GM20000 (cell line): ENCODE measurements at places on chromosomes 7 and 10.

DNA sequence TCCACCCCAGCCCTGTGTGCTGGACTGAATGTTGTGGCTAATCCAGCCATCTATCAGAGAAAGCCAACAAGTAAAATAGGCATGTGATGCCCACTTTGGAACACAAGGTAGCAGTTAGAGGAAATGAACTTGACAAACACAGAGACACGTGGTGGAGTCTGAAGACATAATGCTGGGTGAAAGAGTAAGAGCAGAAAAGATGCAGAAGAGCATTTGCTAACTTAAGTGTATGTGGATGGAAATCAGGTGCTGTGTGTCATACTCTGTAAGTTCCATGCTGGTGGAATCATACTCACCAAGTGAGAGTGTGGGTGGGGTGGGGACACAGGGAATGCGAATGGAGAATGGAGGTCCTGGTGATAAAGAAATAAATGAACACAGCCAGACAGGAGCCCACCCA is 22.8 kb downstream of the WDFY4 start:
- no peak for DNase-seq

- no peak for DNase-seq
These were observed 224.5 kb downstream of the LRMDA start for GRCh38 chr10:75655791-75656451.

DNA sequence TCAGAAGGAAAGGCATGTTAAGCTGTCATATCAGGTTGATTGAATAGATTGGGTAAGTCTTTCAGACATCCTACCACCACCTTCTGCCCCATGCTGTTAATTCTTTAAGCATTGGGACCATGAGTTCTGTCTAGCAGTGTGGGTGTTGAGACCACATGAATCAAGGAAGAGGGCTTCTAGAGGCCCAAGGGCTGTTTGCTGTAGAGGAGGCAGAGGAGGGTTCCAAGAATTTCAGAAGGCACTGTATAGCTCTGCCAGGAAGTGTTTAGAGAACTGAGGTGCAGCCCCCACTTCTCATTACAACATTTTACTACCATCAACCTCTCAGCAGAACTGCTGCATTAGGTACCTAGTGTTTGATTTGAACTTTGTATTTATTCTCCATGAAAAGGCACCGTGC is 720.2 kb downstream of the AUTS2 start:
- no peak for DNase-seq

DNA sequence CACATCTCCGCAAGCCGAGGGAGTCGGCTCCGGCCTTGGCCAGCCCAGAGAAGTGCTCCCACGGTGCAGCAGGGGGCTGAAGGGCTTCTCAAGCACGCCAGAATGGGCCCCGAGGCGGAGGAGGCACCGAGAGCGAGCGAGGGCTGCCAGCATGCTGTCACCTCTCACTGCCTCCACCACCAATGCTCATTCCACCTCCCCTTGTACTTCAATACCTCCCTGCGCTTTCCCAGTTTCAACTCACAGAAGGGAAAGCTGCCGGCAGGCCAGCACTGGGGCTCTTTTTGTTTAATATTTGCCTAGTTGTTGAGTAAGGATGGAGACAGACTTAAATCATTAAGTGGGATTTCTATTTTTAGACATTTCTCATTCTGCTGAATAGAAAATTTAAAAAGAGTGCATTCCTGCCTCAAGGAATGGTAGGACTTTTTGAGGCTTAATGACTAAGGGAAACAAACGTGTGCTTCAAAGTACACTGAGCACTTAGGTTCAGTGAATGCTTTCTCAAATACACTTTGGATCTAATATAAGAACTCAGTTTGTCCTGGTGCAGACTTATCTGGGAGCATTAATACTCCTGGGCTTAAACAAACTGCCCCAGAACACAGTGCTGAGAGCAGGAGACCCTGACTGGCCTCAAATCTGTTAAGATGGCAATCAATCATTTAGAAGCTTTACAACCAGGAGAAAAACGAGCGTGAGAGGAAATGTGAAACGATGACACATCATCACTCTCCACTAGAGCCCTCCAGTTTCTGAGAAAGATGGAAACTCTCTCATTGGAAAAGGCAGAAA is 131.2 kb downstream of the RALA start:
- no peak for DNase-seq

GRCh38 chr7:33201821-33202220 is 72.5 kb downstream of the BBS9 start:
- DNase-seq, result no peak

DNA sequence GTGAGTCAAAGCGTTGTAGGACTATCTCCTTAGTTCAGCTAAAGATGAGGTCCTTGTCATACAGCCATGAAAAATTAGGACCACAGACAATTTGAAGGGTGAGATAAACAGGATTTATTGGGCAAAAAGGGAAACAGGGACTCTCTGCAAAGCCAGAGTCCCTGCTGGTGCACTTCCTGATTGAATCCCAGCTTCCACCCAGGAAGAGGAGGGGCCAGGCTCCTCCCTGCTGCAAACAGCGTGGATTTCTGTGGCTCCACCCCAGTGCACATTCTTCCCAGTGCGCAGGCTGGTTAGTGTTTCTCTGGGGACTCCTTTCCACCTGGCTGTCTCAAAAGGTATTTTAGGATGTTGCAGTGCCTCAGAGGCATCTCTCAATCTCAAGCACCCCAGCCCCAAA is 165.4 kb upstream of the YAE1 start:
- DNase-seq, result no peak

- no peak for DNase-seq
These were observed 9.6 kb downstream of the GRID1 start for GRCh38 chr10:86357041-86357440.

GRCh38 chr7:114857605-114858004 is 64.3 kb upstream of the MDFIC start:
- DNase-seq, result no peak

GRCh38 chr10:3464760-3465405 is 292.3 kb upstream of the PITRM1 start:
- DNase-seq, result no peak

GRCh38 chr10:4813496-4813895 is 12.5 kb upstream of the AKR1E2 start:
- DNase-seq, result no peak

DNA sequence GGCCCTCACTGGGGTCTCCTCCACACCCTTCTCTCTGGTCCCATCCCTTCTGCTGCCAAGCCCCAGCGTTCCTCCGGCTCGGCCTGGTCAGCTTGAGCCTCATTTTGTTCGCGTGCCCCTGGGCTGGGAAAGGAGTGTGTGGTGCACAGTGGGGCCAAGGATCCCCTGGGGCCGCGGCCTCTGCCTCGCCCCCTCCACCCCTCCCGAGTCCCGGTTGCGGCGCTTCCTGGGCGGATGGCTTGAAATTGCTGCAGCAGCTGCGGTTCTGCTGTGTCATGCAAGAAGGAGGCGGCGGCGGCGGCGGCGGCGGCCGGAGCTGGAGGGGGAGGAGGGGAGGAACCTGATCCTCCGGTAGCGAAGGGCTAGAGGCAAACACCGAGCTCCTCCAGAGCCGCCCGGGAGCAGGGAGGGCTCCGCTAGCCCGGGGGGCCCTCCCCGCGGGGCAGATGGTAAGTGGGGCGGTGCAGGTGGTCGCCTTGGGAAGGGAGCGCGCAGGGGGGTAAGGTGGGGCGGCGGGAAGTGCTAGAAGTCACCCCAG is 217.8 kb upstream of the MKLN1 start:
- DNase-seq, result peak; percentile 76

GRCh38 chr10:46014206-46014605 is 16.2 kb downstream of the NCOA4 start:
- DNase-seq, result no peak

DNA sequence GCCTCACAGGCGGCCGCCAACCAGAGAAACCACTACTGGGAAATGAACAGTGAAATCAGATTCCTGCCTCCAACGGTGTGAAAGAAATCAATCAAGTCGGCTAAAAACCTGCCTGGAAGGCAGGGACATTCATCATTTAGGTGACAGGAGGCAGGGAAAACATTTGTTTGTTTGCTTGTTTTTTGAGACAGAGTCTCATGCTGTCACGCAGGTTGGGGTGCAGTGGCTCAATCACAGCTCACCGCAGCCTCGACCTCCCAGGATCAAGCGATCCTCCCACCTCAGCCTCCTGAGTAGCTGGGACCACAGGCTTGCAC is 30.5 kb downstream of the AP5Z1 start:
- DNase-seq, result no peak

DNA sequence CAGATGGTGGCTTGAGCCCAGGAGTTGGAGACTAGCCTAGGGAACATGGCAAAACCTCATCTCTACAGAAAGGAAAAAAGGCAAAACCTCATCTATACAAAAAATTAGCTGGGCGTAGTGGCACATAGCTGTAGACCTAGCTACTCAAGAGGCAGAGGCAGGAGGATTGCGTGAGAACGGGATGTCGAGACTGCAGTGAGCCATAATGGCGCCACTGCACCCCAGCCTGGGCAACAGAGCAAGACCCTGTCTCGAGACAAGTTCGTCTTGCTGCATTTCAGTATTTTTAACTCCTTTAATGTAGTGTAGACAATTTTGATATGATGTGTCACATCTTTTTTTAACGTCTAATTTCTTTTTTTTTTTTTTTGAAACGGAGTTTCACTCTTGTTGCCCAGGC is 31.4 kb upstream of the KMT2C start:
- DNase-seq, result no peak

DNA sequence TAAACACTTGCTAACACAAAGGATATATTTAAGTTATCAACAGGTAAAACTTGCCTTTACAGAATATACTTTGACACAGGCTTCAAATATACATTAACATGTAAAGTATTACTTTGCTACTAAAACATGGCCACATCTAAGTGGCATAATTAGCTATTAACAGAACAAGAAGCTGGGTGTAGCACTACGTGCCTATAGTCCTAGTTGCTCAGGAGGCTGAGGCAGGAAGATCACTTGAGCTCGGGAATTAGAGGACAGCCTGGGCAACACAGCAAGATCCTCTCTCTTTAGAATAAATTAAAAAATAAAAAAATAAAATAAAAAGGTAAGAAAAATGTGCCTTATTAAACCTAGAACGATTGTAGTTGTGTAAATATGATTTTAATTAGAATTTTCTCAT is 106.6 kb downstream of the CNOT4 start:
- DNase-seq, result no peak

GRCh38 chr7:23742051-23742450 is 32.0 kb downstream of the STK31 start:
- DNase-seq, result no peak

DNA sequence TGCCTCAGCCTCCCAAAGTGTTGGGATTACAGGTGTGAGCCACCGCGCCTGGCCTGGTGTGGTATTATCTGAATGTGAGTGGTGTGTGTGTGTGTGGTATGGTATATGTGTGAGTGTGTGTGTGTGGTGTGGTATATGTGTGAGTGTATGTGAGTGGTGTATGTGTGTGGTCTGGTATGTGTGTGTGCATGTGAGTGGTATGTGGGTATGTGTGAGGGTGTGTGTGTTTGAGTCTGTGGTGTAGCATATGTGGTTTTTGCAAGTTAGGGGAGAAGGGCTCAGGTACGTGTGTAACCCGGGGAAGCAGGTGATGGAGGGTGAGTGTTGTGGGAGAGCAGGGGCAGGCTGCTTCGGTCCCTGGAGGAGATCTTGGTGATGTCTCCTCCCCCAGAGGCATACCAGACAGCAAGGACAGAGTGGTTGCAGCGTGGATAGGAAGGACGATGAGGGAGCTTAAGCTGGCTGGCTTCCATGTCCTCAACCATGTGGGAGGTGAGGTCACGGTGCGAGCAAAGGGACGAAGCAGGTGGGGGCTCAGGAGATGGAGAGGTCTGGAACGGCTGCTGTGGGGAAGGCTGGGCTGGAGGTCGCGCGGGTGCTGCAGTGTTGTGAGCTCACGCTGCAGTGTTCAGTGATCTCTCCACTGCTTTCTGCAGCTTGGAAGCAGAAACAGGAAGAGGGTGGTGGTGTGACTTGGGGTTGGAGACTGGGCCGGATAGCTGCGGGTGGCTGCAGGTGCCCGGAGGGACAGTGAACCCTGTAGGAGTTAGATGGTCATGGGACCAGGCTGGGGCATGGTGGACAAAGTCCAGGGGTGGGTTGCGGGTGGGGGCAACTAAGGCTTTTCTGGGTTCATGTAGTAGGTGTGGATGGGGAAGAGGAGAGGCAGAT is 5.0 kb downstream of the ZYX start:
- no peak for DNase-seq

DNA sequence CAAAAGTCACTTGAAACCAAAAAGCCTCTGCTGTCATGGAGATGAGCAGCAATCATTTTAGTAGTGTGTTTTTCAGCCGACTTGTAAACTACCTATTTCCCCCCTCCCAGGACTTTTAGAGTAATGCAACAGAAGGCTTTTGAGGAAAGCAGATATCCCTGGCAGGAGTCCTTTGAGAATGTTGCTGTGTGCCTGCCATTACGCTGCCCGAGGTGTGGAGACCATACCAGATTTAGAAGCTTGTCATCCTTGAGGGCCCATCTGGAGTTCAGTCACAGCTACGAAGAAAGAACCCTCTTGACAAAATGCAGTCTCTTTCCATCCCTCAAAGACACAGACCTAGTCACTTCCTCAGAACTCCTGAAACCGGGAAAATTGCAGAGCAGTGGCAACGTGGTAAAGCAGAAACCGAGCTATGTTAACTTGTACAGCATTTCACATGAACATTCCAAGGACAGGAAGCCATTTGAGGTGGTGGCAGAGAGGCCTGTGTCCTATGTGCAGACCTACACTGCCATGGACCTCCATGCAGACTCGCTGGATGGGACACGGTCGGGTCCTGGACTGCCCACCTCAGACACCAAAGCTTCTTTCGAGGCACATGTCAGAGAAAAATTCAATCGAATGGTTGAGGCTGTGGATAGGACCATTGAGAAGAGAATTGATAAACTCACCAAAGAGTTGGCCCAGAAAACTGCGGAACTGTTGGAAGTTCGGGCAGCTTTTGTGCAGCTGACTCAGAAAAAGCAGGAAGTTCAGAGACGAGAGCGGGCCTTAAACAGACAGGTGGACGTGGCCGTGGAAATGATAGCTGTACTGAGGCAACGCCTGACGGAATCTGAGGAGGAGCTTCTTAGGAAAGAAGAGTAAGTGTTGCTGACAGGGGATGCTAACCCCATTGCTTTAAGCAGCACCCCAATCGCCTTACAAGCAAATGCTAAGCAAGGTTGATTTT is 2.2 kb downstream of the ZNF365 start:
- no peak for DNase-seq

- DNase-seq, result no peak
These were observed 15.9 kb downstream of the ADAM12 start for GRCh38 chr10:126372396-126372795.

- no peak for DNase-seq
These were observed 122.3 kb downstream of the CNNM2 start for GRCh38 chr10:103040418-103040817.

- no peak for DNase-seq
These were observed 134.7 kb downstream of the PFKFB3 start for GRCh38 chr10:6337382-6337781.

- DNase-seq, result no peak
These were observed 51.0 kb downstream of the PTTG1IP2 start for GRCh38 chr7:90520484-90520883.
